ENCODE measurements at places on chromosomes 16 and 17.

GRCh38 chr16:23006380-23006779, 142.9 kb downstream of the USP31 start:
- no peak for DNase-seq

DNA sequence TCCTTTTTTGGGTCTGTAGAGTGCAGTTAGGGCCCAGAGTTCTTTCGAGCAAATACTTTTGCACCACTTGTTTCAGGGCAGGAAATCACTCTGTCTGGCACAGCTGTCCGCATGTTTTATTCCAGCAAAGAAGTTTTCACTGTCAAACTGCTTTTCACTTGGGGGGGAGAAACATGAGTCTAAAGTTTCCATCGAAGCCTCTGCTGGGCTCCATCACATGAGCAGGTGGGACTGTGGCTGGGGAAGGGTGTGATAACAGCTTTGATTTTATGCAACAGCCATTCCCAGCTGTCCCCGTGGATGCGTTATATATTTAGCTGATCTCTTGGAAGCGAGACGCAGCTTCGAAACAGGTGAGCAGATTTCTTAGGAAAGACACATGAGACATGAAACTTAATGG, 288.6 kb downstream of the SNX29 start:
- DNase-seq, result no peak

- no peak for DNase-seq
Measured at GRCh38 chr17:63956296-63956920, 16.3 kb downstream of the SCN4A start.

DNA sequence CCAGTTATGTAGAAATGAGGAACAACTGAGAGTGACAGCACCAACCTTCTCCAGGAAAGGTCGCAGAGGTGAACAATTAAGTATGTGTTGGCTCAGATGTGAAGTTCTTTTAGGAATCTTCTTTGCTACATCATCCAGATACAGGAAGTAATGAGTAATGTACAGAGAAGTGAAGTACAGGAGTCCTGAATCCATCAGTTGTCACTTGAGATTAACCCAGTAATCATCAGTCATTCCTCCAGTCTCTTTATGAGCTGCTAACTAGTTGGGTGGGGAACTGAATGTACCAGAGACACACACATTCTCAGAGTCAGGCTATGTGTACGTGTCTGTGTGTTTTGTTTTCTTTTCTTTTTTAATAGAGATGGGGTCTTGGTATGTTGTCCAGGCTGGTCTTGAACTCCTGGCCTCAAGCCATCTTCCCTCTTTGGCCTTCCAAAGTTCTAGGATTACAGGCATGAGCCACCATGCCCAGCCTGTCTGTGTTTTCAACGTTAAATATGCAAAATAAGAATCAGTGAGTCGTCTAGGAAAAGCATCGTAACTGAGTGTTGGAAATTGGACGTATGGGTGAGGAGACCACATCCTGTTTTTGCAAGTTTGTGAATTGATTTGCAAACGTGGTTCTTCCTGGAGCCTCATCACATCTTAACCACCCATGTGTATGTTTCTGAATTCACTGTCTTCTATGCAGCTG, 19.9 kb downstream of the ZNF200 start:
- no peak for DNase-seq

GRCh38 chr17:68498479-68499326, 13.5 kb upstream of the PRKAR1A start:
- DNase-seq, result no peak

GRCh38 chr17:27956601-27957445, 63.7 kb upstream of the LYRM9 start:
- DNase-seq, result no peak

DNA sequence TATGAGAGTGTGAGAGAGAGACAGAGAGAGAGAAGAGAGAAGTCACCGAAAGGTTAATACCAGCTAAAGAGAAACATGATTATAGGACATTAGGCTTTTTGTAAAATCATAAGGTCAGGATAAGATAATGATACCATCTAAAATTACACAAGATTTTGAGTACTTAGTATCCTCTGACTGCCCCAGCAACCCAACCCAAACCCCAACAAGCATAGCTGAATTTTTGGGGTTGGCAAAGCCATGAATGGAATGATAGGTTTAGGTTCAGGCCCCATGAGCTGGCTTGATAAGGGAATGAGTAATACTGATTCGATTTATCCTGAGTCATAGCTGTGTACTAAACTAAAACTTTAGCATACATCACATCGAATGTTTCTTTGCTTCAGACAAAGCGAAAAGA, 259.5 kb downstream of the IRX3 start:
- no peak for DNase-seq

- DNase-seq, result no peak
Measured at GRCh38 chr17:8459107-8459506, 23.4 kb downstream of the NDEL1 start.

GRCh38 chr17:79664930-79665737, 54.3 kb upstream of the RBFOX3 start:
- DNase-seq, result no peak

DNA sequence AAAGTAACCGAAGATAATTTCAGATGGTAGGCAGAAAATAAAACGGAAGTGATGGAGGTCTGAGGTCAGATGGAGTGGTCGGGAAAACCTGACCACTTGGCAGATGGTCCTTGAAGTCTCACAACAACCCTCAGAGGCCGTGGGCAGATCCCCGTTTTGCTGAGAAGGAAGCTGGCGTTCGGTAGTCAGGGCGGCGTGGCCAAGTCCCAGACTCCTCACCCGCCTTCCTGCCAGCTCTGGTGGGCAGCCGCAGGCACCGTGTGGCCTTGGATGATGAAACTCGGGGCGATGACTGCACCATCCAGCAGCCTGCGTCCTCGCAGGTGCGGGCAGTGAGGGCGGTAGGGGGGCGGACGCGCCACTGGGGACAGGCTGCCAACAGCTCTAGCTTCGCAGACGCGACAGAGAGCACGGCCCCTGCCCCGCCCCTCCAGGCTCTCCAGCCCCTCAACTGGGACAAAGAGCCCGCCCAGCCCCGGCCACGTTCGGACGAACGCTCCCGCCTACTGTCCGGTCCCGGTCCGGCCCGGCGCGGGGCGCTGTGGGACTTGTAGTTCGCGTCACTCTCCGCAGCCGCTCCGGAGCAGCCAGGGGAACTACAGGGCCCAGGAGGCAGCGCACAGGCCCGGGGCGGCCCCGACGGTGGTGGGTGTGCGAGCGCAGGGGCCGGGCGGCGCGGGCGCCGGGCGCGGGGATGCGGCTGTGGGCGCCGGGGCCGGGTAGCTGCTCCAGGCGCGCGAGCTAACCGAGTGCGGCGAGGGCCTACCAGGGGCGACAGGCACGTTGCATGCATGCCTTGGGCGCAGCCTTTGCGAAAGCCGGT, at the start of gene GPT2:
Gene GPT2, plus strand, starts transcription at position 673 of the 823 bp plus-strand sequence. CDS start 354 bp downstream, outside the sequence.
- DNase-seq, result peak; percentile 68

DNA sequence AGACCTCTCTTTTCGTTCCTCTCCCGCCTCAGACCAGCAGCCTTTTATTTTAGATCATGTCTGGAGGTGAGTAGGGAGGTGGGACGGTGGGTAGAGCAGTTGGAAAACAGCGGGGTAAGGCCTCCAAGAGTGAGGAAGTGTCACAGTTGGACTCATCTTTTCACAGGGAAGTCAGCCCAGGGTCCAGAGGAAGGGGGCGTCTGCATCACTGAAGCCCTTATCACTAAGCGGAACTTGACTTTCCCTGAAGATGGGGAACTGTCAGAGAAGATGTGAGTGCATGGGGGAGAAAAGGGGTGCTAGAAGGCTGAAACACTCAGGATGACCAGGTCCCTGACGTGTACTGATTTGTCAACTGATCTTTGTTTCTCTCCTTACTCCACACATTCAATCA, 461 bp downstream of the LRRC46 start:
- no peak for DNase-seq

DNA sequence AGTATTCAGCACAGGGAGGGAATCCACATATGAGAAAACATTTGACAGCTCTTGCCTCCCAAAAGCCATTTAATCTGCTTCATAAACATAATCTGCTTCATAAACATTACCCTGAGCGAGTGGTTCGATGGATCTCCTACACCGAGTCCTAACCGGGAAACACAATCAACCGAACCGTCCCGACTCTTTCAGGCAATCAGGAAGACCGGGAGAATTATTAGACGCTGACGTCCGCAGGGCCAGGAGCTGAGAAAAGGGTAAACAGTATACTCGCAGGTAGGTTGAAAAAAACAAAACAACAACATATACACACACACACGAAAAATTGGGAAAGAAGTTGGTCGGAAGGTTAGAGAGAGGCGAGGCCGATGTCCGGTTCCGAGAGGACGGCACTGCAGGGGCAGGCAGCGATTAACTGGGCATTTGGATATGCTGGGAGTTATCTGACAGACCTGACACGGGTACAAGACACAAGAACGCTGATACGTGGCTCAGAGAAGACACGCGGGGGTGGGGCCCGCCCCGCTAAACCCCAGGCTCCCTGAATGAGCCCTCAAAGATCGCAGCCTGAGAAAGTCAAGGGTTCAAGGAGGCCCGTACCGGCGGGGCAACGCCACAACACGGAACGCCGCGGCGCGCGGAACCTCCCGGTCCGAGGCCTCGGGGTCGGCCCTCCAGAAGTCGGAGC, 585 bp downstream of the AP1G1 start:
- no peak for DNase-seq

- no peak for DNase-seq
Measured at GRCh38 chr17:59074494-59074893, 32.2 kb downstream of the TRIM37 start.

GRCh38 chr16:69171325-69172084, 15.5 kb upstream of the SNTB2 start:
- no peak for DNase-seq

- no peak for DNase-seq
Measured at GRCh38 chr16:65867276-65867960, 499.1 kb upstream of the CDH5 start.

GRCh38 chr17:57341611-57342540, 85.6 kb downstream of the MSI2 start:
- DNase-seq, result no peak

- no peak for DNase-seq
Measured at GRCh38 chr16:51151961-51152663, 1.0 kb upstream of the SALL1 start.

GRCh38 chr17:28972437-28972836, 21.1 kb upstream of the PHF12 start:
- no peak for DNase-seq

- DNase-seq, result no peak
Measured at GRCh38 chr16:27386674-27387073, 15.3 kb upstream of the IL21R start.

DNA sequence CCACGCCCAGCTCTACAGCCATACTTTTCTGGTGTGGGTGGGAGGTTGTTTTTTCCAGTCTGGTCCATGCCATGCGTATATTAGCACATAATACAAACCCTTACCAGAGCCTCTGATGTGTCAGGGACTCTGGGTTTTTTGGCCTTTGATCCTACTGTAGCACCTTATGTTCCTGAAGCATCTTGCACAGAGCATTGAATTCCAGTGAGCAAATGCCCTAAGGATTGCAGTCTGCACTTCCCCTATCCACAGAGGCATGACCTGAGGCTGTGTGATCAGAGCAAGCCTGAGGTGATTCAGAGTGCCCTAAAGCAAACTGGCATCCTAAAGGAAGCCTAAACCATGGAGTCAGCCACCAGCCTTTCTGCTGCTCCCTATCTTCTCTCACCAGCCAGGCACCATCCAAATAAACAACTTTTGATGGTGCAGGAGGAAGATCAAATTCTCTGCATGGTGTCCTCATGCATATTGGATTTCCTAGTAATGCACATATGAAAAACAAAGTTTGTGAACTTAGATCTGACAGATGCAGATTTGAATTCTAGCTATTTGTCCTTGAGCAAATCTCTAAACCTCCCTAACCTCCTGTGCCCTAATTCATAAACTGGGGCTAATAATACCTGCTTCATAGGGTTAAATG, 41.2 kb upstream of the HAS3 start:
- DNase-seq, result no peak

- no peak for DNase-seq
Measured at GRCh38 chr17:79223953-79224352, 149.3 kb downstream of the ENGASE start.

GRCh38 chr17:75959839-75960511, 19.0 kb downstream of the ACOX1 start:
- DNase-seq, result no peak

DNA sequence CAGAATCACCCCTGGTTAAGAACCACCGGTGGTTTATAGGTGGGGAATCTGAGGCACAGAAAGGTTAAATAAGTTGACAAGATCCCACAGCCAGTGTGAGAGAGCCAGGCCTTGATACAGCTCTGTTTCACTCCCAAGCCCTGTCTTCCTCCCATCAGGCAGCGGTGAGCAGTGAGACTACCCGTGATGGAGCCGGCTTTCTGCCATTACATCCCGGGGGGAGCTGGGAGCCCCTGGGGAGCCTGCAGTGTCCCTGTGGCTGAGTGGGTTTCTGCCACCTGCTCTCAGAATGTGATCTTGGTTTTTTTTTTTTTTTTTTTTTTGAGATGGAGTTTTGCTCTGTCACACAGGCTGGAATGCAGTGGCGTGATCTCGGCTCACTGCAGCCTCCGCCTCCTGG, 66.4 kb downstream of the ABCC1 start:
- no peak for DNase-seq

GRCh38 chr16:11618107-11618717, 31.5 kb upstream of the LITAF start:
- no peak for DNase-seq
